ENCODE measurements at places on chromosomes 5 and 9.

DNA sequence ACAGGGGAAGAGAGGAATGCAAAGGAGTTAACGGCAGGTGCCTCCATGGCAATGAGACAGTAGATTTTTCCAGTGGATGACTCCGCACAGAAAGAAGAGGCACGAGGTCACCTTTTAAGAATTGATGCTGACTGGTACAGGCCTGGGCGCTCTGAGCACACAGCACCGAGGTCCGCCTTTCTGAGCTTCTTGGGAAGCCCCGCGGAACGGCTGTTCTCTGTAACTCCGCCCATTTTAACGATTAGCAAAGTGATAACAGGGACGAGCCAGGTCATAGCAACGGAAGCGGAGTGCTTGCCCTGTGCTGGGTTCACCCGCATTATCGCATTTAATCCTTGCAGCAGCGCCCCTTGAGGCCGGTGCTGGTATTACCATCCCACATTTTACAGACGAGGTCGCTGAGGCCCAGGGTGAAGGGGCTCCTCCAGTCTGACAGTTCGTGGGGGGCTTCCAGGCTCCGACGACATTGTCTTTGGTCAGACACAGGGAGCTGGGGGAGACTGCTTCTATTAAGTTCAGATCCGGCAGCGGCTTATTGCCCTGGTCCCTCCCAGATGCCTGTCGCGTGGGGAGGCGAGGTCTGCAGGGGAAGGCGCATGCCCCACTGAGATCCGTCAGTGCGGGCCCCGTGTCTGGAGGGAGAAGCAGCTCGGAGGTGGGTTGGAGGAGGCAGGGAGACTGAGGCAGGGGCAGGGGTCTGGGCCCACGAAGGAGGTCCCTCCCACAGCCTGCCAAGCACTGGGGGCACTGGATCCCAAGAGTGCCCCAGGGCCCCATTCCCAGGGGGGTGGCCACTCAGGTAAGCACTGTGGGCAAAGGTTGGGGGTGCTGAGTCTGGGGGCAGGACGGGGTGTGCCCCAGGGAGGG, 22.3 kb upstream of the HMCN2 start:
- peak; percentile 14 for DNase-seq

DNA sequence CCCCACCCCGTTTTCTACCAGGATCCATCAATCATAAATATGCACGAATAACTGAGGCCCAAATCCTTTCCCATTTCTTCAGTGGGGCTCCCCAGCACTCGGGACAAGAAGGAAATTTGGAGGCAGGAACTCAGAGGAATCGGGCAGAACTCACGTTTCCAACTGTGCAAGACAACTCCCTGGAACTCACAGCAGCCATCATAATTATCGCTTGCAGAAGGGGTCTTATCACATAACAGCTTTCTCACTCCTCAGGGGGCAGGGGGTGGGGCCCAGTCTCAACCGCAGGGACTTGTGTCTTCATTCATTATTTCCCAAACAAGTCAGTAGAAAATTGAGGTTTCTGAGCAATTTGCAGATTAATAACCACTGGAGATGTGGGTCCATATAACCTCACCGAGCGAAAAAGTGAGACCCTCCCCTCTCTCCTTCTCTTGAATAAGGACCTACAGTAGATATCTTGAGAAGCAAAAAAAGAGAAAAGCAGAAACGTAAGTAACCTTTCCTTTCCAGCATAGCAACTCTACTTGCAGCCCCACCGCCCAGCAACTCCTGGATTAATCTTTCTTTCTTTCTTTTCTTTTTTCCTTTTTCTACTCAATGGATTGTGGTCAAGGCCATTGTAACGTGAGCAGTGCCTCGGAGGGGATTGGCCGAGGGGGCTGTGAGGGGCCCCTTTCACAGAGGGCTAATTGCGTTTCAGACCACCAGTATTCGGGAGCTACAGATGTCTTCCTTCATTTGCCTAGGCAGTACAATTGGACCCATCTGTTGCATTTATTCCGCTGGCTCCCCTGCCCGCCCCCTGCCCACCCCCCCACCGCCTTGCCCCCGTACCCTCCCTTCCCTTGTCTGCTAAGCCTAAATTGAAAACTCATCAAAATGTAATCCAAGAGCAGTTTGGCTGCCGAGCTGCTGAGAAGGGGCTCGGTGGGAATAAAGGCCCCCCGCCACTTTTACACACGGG, 24.7 kb upstream of the TIFAB start:
- no peak for DNase-seq

DNA sequence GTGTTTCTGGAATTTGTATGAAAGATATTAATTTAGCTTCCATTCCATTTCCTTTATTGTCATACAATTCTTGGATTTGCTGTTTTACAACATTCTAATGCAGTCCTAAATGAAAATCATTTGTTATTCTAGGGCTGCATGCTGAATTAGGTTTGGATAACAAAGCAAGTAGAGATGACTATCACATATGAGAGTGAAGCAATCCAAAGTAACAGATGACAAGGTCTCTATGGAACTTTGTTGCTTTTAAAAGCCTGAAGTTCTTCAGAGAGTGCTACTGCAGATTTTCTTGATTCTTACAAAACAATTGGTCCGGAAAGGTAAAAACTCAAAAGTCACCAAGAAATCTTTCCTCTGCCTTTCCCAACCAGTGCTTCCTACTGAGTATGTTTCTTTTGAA, 56.9 kb upstream of the VCAN start:
- no peak for DNase-seq

- peak; percentile 61 for DNase-seq
Observed at GRCh38 chr9:92245005-92245797, 48.3 kb downstream of the IARS1 start.

GRCh38 chr5:6458833-6459232, 10.2 kb downstream of the UBE2QL1 start:
- DNase-seq: no peak

GRCh38 chr9:126000256-126000655, 253.1 kb downstream of the PBX3 start:
- DNase-seq: no peak

- no peak for DNase-seq
Observed at GRCh38 chr5:142179776-142180387, 71.3 kb downstream of the NDFIP1 start.

- DNase-seq: no peak
Observed at GRCh38 chr9:37425298-37425752, 2.8 kb downstream of the GRHPR start.

- no peak for DNase-seq
Observed at GRCh38 chr9:17116400-17116837, 18.4 kb upstream of the CNTLN start.

DNA sequence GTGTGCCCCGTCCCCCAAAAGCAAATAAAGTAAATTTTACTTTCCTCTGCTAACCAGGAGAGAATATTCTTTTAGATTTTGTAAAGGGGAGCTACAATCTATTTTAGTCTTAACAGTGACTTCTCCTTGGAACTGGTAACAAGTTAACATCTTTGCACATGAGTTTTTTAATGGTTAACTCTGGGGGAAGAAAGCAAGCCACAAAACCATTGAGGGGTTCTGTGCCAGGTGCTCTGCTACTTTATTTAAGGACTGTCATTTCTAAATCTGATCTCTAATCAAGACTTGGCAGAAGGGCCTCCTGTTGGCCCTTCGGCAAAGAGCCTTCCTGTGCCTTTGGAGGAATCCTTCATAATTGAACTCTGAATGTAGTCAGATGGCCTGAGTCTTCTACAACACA, 153.4 kb downstream of the SLC12A2 start:
- no peak for DNase-seq

GRCh38 chr9:127921557-127922120, 4.8 kb upstream of the ST6GALNAC4 start:
- no peak for DNase-seq

- DNase-seq: no peak
Observed at GRCh38 chr5:58938563-58939424, 355.9 kb downstream of the RAB3C start.

DNA sequence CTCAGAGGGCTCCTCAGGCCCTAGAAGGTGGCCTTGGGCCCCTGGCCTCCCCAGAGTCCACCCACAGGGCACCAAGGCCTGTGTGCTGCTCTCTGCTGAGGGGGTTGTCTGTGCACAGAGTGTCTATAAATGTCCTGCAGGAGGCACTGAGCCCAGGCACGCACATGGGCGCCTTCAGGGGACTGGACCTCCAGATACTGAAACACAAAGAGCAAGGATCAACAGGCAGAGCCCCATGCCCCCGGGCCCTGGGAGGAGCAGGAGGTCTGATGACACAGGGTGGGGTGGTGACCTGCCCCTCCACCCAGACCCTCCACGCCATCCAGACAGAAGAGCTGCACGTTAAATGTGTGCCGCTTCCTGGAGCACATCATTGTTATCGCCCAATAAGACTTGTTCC, 64.6 kb upstream of the SIMC1 start:
- no peak for DNase-seq

DNA sequence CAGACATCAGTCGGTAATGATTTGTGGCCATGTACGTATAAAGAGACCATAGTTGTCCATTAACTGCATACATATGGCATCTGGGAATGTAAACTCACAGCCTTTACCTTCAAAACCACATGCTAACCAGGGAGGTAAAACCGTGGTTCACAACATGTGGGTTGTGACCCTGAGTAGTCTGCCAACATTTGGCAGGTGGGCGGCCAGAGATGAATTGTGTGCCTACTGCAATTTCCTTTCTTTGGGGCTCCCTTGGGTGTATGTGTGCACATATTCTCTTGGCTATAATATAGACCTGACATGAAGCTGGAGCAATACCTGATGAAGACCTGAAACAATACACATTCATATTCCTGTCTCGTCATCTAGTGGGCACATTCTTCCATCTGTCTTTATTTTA, 396.0 kb downstream of the MLLT3 start:
- no peak for DNase-seq
